T-helper 17 cell (primary cell): ENCODE measurements at places on chromosomes 7 and 10. TPM values are rescaled to one million over a fixed set of nuclear protein-coding genes. Genes with fewer than 3 reads are reported as not detected.

Gene GBX1
- not detected for total RNA-seq

Gene CTAGE4
- not detected for total RNA-seq

Gene FAM171A1
- total RNA-seq = 2.7 TPM

Gene DNAH11
- total RNA-seq = 0.05 TPM

- no peak for DNase-seq
Measured at GRCh38 chr10:49242604-49243003, 54.4 kb upstream of the TMEM273 start.

- DNase-seq = no peak
Measured at GRCh38 chr10:95273393-95274312, 17.1 kb downstream of the PDLIM1 start.

GRCh38 chr10:79152423-79152817 is 83.7 kb downstream of the ZMIZ1 start:
- DNase-seq = no peak

DNA sequence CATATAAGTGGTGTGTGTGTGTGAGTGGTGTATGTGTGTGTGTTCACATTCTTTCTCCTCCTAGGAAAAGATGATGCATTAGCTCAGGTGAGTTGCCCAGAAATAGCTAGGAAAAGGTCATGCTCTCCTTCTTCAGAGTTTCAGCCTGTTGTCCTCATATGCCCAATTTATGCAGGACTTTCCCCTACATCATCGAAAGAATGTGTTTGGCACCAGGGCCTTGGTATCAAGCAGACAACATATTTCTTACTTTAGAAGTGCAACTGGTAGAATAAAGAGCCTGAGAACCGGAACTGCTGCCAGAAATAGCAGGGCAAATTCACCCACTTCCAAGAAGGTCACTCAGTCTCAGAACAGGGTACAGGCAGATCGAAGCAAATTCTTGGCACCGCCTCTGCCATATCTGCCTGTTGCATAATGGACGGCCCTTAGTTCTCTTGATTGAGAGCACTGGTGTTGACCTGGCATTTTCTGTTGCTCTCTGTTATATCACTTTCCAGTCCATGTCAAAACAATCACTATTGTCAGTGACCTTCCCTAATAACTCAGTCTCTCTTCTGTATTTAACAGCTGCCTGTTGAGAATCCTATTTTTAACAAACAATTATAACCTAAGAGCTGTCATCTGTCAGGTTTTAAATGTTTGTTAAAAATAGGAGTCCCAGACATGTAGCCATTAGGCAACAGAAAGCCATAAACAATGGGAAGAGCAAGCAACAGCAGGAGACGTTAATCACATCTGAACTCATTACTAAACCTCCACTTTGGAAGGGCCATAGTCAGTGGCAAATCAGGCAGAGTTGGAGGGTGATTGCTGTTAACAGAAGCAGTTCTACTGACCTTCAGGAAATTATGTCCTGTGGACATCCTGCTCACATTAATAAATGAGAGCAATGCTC is 20.7 kb downstream of the ADRB1 start:
- DNase-seq = no peak

DNA sequence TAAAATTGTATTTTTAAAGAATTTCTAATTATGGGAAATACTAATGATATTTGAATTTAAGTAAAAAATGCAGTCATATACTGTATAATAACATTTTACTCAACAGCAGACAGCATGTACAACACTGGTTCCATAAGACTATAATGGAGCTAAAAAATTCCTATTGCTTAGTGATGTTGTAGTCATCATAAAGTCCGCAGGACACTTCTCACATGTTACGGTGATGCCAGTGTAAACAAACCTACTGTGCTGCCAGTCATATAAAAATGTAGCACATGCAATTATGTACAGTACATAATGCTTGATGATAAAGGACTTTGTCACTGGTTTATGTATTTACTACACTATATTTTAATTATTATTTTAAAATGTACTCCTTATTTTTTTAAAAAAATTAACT is 629.3 kb downstream of the IPMK start:
- no peak for DNase-seq

GRCh38 chr10:95789902-95790301 is 33.9 kb downstream of the ENTPD1 start:
- no peak for DNase-seq

DNA sequence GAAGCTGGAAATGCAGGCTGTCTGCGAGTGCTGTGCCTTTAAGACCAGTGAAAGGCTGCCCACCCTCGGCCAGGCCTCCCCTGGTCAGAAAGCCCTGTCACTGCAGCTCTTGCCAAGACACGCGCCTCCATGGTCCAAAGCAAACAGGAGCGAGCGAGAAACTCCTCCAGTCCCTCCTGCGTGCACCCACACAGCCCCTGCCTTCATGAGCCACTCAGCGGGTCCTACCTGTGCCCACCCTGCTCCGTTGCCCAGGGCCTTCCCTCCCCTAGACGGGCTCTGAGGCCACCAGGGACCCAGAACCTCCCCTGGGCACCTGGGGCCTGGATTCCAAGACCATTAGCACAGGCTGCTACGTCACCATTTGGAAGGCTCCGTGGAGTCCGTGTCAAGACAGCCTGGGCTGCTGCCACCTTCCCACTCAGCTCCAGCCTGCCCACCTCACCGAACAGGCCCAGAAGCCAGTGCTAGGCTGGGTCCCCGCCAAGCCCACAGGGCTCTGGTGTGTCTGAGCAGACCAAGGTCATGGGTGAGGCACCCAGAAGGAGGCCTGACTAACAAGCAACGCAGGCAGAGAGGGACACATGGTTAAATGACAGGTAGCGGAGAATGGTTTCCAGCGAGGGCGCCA is 144.5 kb downstream of the NEURL1 start:
- DNase-seq = no peak

- no peak for DNase-seq
Measured at GRCh38 chr10:132381741-132382140, 15.3 kb upstream of the PWWP2B start.

DNA sequence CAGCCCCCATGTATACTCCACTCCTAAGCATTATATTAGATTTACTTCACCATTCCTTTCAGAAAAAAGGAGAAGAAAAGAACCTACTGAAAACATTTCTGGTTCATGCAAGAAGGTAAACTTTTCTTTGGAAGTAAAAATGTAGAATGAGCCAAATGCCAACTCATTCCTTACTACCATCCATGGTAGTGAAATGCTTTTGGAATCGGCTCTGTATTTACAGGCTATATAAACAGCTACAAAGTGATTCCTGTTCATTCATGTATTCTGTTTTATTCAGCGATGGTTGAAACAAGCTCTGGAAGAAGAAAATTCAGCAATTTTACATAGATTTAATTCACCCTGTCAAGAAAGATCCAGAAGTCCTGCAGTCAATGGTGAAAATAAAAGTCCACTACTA is 91.6 kb downstream of the KMT2E start:
- DNase-seq = no peak
